Ureter (tissue), 1 donor: ENCODE measurements at places on chromosomes 2 and 18.

DNA sequence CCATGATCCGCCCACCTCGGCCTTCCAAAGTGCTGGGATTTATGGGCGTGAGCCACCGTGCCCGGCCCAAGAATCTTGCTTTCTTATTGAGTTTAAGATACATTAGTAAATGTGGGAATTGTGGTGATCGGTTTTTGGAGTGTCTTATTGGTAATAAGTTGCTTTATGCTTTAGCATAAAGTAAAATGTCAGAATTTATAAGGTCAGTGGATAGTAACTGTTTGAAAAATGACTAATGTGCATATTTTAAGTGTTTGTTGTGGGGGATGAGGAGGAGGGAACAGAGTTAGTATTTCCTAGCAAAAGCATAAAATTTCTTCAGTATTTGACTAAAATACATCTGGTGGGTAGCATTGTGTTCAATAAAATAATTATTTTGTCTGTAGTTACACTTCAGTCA is 77.4 kb downstream of the SLC39A10 start:
- DNase-seq: no peak

GRCh38 chr2:190802626-190803209 is 77.9 kb upstream of the GLS start:
- DNase-seq: no peak

DNA sequence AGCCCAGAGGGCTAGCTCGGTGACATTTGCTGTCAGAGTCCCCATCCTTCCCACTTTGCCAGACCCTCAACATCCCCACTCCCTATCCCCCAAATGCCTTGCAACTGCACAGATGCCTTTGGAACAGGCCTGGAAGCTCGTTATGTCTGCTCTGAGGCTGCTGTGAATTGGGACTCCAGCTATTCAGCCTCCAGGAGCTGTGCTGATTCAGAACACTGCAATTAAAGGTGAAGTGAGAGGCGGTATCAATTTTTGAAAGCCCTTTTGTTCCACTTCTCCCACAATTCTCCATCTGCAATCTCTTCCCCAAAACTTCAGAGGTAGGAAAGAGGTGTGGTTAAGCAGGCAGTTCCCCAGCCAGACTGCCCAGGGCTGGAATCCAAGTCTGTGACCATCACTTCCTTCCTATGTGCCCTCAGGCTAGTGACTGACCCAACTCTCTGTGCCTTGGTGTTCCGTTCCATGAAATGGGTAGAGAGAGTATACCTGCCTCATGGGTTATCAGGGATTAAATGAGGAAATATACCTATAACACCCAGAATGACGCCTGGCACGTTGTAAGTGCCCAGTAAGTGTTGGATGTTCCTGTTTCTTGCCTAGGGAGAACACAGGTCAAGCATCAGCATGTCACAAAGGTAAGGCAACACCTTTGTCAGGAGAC is 17.5 kb downstream of the NOSTRIN start:
- DNase-seq: no peak

DNA sequence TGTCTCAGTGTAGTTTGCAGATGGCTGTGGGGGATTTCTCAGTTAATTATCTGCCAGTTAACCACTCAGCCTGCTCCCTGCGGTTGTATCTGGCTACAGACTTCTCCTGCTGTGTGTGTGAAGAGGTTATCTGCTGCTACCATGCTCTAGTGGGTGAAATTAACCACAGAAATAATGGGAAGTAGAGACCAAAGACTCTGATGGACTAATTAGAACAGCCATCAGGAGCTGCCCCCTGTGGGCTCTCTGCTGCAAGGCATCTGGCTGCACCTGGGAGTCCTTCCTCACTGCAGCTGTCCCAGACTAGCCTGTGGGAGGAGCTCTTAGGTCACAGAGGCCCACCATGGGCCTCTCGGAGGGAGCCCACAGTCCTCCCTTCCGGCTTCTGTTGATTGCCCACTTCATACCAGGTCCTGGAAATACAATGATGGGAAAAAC is 66.6 kb downstream of the CTIF start:
- DNase-seq: no peak

DNA sequence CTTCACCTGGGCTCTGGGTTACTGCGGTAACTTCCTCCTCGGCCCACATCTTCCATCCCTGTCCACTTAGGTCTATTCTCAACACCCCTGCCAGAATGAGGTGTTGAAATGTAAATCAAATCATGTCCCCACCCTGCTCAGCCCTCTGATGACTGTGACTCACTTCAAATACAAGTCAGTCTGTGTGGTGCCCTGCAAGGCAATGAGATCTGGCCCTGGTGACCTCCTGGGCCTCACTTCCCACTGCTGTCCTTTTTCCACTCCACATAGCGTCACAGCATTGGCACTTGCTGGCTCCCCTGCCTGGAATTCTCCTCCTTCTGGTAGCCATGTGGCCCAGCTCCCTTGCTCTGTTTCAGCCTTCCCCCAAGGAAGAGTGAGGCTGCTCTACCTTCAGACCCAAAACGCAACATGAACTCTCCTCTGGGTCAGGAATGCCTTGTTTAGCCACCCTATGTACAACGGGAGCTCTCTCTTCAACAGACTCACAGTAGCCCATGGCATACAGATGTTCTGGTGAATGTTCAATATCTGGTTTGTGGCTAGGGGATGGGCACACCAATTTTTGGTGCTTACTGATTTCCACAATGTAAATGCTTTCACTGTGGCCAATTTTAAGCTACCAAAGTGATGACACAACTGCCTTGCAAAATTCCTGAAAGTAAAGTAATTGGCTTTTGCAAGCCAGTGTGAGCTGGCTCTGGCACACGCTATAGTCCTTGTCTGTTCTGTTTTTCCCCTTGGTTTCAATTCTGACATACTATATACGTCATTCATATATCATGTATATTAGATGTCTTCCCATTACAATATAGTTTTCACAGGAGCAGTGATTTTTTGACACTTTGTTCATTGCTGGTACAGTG is 550.3 kb upstream of the HS6ST1 start:
- no peak for DNase-seq

DNA sequence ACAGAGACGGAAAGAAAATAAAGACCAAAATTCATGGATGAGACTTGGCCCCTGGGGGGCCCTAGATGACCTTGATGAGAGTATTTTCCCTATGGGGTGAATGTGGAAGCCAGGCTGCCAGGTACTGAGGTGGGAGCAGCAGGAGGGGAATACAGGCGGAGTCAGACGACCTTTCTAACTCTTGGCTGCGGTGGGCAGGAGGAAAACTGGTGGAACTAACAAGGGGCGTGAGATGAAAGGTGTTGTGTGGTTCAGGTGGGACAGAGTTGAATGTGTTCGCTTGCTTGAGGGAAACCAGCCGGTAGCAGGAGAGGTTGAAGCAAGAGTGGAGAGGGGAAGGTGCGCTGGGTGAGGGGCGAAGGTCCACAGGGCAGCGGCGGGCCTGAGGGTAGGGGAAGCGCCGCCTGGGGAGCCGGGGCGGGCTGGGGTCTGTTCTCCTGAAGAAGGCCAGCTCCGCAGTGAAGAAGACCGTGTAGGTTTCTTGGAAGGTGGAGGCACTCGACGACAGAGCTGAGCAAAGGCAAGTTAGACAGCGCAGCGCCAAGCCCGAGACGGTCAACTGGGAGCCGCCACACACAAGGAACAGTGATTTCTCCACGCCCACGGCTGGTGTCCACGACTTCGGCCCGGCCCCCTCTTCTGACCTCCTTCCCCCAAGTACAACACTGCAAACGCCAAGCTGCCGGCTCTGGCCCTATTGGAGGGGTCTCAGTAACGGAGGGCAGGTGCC is 61.7 kb downstream of the GNAL start:
- no peak for DNase-seq

DNA sequence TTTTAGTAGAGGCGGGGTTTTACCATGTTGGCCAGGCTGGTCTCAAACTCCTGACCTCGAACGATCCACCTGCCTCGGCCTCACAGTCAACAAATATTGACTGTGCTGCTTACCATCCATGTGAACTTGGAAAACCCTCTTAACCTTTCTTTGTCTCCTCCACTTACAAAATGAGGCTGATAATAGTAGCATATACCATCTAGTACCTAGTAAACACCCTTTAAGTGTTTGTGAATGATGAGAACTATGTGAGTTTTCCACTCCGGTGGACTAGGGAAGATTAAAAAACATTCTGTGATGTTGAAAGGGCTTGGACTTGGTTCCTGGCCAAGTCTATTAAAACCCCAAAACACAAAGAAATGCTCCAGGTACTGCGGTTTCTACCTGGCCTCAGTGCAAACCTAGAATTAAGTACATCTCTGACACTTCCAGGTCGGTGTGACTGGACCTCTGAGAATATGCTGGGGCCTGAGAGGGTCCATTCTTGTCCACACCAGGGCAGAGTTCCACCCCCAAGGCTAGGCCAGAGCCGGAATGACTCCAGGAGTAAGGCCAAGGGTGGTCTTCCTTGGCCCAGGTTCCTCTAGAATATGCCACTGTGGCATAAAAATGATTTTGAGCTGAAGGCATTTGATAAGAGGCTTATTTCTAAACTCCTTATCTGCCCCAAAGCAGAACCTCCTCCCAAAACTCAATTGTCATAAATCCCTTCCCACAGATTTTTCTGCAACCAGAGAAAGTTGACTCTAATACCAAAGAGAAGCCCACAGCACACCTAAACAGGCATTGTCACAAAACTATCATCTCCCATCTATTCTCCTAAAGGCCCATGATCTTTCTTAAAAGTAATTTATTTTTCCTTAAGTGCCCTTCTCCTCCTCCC is 217.5 kb downstream of the TGIF1 start:
- DNase-seq: no peak
